ENCODE measurements at places on chromosomes 2 and 18. TPM values are rescaled to one million over a fixed set of nuclear protein-coding genes. Genes with fewer than 3 reads are reported as not detected.
A peak's percentile ranks its signal among the peaks of the same experiment; 100 is the strongest.

GRCh38 chr2:241460631-241461030, 47.8 kb downstream of the STK25 start:
- DNase-seq: no peak

DNA sequence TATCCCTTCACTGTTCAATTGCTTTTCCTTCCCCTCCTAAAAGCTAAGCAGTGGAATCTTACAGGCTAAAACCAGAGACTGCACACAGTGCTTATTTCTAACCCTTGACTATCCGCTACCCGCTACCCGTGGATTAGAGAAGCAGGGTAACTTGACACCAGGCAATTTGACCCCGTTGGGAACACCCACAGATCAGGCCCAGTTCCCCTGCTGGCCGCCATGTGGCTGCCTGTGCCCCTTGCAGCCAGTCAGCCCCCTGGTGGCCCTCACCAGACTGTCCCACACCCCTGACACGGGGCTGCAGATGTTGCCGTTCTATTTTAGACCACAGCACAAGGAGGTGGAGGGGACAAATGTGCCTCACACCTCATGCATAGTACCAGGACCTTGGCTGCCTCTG, 74.8 kb downstream of the TXNL1 start:
- no peak for DNase-seq

DNA sequence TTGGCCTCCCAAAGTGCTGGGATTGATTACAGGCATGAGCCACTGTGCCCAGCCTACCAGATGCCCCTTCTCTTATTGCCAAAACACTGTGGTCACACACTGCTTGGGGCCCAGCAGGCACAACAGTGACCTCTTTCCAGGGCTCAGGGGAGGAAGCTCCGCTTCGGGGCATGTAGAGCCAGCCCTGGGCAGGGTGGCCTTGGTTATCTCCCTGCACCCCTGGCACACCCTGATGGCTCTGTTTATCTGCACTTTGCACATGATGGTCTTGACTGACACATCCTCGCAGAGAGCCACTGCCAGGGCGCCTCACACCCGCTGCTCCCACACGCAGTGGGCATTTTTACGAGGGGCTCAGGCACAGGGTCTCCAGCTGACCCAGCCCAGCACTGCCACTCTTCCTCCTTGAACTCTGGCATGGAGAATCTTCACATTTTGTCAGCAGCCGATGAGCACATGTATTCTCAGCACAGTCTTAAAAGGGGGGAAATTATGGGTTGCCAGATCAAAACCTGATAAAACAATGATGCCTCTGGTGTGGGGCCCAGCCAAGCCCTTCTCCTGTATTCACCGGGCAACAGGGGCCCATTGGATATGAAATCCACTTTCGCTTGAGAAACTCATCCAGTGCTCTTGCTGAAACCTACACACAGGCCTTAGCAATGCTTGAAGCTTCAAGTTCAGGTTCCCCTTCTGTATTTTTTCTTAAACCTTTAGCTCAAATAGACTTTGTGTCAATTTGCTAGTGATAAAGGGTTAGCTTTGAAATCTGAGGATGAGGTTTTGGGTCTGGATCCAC, 5.9 kb downstream of the GYPC start:
- DNase-seq: no peak

GRCh38 chr2:38174646-38175423, 98.9 kb upstream of the CYP1B1 start:
- no peak for DNase-seq

DNA sequence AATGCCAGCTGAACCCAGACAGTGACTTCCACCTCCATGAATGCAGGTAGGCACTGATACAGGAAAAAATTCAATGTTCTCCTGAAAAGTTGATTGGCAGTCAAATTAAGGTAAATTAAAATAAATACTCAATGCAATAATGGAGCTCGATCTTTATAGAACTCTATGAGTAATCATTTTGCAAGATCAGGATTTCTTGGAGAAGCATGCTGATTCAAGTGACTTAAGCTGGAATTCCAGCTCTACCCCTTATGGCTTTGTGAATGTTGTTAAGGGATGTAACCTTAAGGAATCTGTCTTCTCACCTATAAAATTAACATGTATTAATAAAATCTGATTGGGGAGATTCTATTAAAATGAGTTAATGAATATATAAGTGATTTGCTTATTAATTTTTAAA, 145.1 kb downstream of the QPCT start:
- no peak for DNase-seq

DNA sequence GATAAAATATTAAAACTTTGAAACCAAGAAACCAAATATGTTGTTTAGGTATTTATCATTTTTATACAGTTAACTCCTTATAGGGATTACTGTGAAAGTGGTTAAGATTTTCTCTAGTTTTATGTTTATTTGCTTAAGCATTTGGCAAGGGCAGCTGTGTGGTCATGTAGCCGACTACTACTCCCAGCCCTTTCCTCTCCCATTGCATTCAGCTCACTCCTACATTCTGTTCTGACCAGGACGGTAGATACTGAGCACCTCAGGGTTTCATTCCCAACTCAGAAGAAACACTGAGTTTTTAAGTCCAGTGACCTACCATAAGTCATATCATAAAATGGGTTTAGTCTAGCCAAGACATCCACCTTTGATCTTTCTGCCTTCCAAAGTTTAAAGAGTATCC, 19.8 kb downstream of the FZD5 start:
- no peak for DNase-seq

- peak; percentile 80 for DNase-seq
Observed at GRCh38 chr2:237512774-237513466, 25.9 kb downstream of the MLPH start.

DNA sequence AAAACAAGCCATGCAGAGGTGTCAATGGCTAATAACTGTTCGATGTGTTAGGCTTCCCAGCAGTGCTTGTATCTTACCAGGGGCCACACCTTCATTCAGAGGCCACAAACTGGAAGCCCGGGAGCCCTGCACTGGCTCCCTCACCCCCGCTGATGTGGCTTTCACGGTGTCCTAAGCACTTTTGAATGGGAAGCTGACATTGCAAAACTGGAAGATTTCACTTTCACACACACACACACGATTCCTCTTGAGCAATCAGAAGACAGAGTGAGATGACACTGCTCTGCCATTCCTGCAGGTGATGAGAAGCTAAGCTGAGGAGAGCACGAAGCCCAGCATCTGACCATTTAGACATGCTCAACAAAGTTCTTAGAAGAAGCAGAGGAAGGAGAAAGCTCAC, 8.6 kb upstream of the ZNF407 start:
- no peak for DNase-seq

GRCh38 chr2:240603846-240604245, 17.3 kb downstream of the CAPN10 start:
- DNase-seq: no peak

DNA sequence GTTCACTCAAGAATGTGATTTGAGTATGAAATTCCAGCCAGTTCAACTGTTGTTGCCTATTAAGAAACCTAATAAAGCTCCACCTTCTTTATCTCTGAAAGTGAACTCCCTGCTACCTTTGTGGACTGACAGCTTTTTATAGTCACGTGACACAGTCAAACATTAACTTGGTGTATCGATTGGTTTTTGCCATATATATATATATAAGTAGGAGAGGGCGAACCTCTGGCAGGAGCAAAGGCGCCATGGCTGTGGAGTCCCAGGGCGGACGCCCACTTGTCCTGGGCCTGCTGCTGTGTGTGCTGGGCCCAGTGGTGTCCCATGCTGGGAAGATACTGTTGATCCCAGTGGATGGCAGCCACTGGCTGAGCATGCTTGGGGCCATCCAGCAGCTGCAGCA, at the start of gene UGT1A1:
TSS of gene UGT1A1 (plus strand) at position 228 of the 400 bp plus-strand sequence. CDS start at position 246, 18 bp downstream.
- no peak for DNase-seq

GRCh38 chr2:15313657-15314056, 247.5 kb downstream of the NBAS start:
- DNase-seq: no peak

- no peak for DNase-seq
Observed at GRCh38 chr2:156398176-156398575, 38.0 kb upstream of the GPD2 start.

CYP27C1 gene
- 1.9 TPM for total RNA-seq

FABP1 gene
- not detected for total RNA-seq

CROCC2 gene
- not detected for total RNA-seq

All from glomerular endothelial cell (primary cell).